Hippocampal formation (tissue), 2 donors: ENCODE measurements at places on chromosomes 1 and 21.
A peak's percentile ranks its signal among the peaks of the same experiment; 100 is the strongest.

- DNase-seq: no peak
Observed at GRCh38 chr1:201226859-201227488, 36.4 kb downstream of the IGFN1 start.

DNA sequence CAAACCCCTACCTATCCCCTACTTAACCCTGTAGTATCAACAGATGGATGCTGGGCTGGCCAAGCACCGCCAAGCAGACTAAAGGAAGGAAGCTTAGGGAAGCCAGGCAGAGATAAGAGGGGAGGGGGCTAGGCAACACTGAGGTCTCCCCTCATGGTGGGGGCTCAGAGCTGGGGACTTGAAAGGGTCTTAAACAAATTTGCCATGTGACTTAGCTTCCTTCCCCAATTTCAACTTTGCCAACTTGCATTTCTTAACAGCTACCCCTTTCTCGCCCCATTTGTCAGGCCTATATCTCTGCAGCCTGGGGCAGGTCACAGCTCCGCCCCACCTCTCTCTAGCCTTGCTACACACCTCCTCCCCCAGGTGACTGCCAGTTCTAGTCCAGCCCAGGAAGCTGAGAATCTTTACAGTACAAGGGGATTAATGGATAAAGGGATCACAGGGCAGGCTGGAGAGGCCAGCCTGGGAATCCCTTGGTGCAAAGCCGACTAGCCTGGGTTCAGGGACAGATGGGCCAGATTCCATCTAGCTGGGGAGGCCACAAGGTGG is 3.4 kb downstream of the KIF21B start:
- DNase-seq: no peak

- DNase-seq: no peak
Observed at GRCh38 chr1:18581420-18581880, 49.2 kb upstream of the PAX7 start.

- DNase-seq: no peak
Observed at GRCh38 chr1:186865253-186865652, 36.5 kb downstream of the PLA2G4A start.

DNA sequence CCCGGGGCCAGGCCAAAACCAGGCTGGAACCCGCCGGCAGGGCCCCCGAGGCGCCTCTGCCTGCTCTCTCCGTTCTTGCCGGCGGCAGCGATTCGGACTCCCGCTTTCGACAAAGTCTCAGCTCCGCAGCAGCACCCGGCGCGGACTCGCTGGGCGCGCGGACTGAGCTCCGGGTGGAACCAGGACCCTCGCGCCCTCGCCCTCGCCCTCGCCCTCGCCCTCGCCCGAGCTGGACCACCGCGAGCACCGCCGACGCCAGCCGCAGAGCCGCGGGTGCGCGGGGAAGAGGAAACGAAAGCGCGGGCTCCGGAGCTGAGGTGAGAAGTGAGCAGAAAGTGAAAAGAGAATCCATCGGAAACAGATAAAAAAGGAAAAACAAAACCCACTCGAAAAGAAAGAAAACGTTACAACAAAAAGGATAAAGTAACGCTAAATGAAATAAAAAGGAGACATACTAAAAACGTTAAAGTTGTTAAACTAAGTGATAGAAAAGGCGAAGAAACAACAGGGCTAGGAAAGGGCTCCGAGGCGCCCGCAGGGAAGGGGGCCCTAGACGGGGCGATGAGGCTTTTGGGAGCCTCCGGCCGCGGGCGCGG is 64.9 kb downstream of the MEF2D start:
- no peak for DNase-seq

- DNase-seq: no peak
Observed at GRCh38 chr1:167789501-167789900, 67.7 kb downstream of the MPZL1 start.

- no peak for DNase-seq
Observed at GRCh38 chr1:32759521-32759981, 57.0 kb upstream of the SYNC start.

- no peak for DNase-seq
Observed at GRCh38 chr1:26745191-26745590, 42.6 kb upstream of the PIGV start.

GRCh38 chr1:50704126-50704525 is 255.9 kb downstream of the FAF1 start:
- DNase-seq: no peak

GRCh38 chr1:5632224-5632623 is 360.0 kb downstream of the NPHP4 start:
- no peak for DNase-seq

DNA sequence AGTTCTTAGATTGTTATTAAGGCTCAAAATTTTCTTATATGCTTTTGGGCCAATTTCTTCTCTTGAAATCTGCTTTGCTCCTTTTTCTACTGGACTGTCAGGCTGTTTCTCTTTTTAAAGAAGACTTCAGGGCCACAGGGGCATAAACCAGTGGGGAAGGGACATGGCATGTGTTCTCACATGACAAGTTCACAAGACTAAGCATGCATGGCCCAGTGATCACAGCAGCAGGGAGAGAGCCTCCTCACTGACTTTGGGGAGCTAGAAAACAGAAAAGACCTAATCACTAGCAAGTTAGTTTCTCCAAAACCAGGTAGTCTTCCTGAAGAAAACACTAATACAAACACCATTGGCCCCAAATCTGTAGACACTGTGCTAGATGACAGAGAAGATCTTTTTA is 64.8 kb downstream of the RAB3GAP2 start:
- no peak for DNase-seq

DNA sequence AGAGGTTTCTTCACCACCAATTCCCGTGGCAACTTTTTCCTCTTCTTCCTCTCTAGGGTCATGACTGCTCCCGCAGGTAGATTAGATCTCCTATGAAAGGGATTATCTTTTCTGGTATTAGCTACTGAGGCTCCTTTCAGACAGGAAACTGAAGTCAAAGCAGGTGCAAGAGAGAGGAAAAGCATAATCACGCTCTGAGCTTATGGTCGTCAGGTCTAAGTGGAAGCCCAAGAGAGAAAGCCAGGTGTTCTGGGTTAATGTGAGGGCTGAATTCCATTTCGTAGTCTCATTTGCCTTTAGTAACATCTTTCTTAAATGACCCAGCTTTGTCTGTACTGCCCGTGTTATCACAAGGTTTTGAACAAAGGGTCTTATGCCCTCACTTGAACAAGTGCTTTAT is 8.3 kb upstream of the MAP3K21 start:
- no peak for DNase-seq

GRCh38 chr1:94701796-94702441 is 118.2 kb upstream of the SLC44A3 start:
- no peak for DNase-seq

GRCh38 chr1:20775700-20776099 is 11.4 kb downstream of the HP1BP3 start:
- DNase-seq: no peak

- DNase-seq: no peak
Observed at GRCh38 chr1:4312024-4312423, 342.4 kb upstream of the AJAP1 start.

DNA sequence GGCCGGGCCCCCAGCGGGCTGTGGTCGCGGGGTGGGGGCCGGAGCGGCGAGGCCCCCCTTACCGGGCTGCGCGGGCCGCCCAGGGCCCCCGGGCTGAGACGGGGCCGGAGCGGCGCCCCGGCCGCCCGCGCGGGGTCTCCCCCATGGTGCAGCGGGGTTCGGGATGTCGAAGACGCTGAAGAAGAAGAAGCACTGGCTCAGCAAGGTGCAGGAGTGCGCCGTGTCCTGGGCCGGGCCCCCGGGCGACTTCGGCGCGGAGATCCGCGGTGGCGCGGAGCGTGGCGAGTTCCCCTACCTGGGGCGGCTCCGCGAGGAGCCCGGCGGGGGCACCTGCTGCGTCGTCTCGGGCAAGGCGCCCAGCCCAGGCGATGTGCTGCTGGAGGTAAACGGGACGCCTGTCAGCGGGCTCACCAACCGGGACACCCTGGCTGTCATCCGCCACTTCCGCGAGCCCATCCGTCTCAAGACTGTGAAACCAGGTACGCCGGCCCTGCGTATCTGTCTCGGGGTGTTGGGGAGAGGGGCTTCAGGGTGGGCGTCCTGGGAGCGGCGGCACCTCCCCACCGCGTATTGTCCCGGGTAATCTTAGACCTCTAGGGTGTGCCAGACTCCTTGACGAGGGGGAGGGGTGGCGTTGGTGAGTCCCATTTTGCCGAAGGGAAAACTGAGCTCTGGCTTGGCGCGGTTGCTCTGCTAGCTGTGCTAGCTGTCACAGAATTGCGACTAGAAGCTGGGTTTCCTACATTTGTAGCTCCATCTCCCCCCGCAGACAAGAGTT is 745 bp downstream of the MAGI3 start:
- DNase-seq: no peak

GRCh38 chr1:99239690-99240089 is 24.6 kb upstream of the PLPPR4 start:
- no peak for DNase-seq

GRCh38 chr1:17802945-17803344 is 47.8 kb downstream of the ACTL8 start:
- no peak for DNase-seq

GRCh38 chr1:241048622-241049021 is 308.4 kb downstream of the RGS7 start:
- DNase-seq: no peak

GRCh38 chr1:150162862-150163706 is 13.4 kb downstream of the PLEKHO1 start:
- peak; percentile 80 for DNase-seq

DNA sequence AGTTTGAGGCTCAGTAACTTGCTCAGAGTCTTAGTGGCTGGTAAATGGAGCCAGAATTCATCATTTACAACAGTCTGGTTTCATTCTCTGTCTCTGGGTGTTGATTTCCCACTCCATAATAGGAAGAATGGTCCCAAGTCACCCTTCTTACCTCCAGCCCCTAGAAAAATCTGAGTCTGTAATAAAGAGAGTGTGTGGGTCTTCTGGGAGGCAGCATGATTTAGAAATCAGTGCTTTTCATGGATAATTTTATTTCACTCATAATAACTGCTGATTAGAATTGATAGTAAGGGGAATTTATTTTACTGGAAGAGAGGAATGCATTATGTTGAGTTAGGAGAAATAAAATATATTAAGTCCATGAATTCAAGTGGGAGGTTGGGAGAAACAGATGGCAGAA is 2.1 kb downstream of the PLA2G2D start:
- DNase-seq: no peak

GRCh38 chr1:32201011-32201855 is 838 bp downstream of the CCDC28B start:
- peak; percentile 15 for DNase-seq

DNA sequence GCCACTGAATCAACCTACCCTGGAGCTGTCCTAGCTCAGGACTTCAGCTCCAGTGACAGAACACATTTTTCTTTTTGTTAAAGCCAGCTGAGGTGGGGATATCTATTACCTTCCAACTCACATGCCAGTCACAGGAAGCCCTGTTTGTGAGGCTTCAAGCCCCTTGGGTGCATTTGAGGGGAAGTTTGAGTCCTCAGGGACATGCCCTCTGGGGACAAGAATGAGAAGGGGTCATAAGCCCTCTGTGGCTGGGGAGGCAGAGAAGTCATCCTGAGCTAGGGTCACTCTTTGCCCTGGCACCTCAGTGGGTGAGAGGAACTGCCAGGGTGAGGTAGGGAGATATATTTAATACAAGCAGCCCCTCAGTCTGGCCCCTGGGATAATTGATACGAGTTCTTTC is 33.5 kb upstream of the CLDN14 start:
- DNase-seq: no peak

- DNase-seq: no peak
Observed at GRCh38 chr1:88608139-88608943, 75.7 kb upstream of the PKN2 start.

DNA sequence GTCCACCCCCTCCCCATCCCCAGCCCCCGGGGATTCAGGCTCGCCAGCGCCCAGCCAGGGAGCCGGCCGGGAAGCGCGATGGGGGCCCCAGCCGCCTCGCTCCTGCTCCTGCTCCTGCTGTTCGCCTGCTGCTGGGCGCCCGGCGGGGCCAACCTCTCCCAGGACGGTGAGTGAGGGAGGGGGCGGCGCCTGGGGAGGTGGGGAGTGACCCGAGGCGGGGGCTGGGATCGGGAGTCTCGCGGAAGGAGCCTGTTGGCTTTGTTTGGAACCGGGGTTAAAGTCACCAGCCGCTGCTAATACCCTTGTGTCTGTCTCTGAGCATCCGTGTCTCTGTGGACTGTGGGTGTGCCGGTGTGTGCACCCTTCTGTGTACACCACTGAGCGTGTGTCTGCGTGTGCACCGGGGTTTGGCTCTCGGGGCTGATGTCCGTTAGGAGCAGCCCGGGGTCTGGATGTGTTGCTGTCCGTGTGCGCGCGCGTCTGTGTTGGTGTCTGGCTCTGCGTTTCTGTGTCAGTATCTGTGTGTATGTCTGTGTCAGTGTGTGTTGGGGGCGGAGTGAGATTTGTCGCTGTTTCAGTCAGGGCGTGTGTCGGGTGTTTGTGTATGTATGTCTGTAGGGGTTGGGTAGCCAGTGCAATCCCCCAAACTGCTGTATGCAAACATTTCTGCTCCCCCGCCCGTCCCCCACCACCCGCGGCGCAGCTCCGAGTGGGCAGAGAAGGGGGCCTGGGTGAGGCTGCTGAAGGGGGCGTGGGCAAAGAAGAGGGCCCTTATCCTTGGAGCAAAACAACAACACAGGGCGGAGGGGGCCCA is 480 bp downstream of the CADM3 start:
- no peak for DNase-seq

GRCh38 chr1:210797422-210797821 is 336.5 kb downstream of the KCNH1 start:
- DNase-seq: no peak

- DNase-seq: no peak
Observed at GRCh38 chr1:24459551-24460266, 42.9 kb upstream of the RCAN3 start.

GRCh38 chr1:221912230-221912629 is 170.3 kb upstream of the DUSP10 start:
- no peak for DNase-seq

GRCh38 chr1:69283516-69283915 is 284.2 kb upstream of the LRRC7 start:
- no peak for DNase-seq

GRCh38 chr1:59444520-59444919 is 147.6 kb downstream of the FGGY start:
- DNase-seq: no peak

GRCh38 chr1:41898191-41898713 is 20.5 kb downstream of the HIVEP3 start:
- no peak for DNase-seq

DNA sequence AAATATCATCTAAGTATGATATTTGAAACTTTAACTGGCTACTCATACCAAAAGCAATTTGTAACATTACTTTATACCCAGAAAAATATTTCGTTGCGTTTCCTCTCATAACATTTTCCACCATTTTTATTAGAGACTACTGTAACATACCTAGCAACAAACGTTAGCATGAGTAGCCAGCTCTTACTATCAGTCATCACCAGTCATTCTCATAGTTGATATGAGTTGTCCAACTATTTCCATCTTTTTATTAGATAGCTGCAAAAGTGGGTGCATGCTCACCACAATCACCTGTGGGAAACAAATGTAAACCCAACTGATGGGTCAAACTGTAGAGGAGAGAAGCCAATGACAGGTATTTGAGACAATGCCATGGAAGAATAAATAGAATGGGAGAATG is 114.6 kb downstream of the AKT3 start:
- no peak for DNase-seq
